CD4-positive, CD25-positive, alpha-beta regulatory T cell (primary cell): ENCODE measurements at places on chromosomes 16 and 17. TPM values are rescaled to one million over a fixed set of nuclear protein-coding genes. Genes with fewer than 3 reads are reported as not detected.

The MYH2 gene
- total RNA-seq, result not detected

The KRTAP2-3 gene
- total RNA-seq, result not detected

The MYO15A gene
- 0.81 TPM for total RNA-seq

GRCh38 chr17:45936610-45937009, 42.3 kb downstream of the MAPT start:
- DNase-seq, result no peak

- peak; percentile 52 for DNase-seq
Observed at GRCh38 chr16:89410794-89411309, 79.5 kb downstream of the ANKRD11 start.

DNA sequence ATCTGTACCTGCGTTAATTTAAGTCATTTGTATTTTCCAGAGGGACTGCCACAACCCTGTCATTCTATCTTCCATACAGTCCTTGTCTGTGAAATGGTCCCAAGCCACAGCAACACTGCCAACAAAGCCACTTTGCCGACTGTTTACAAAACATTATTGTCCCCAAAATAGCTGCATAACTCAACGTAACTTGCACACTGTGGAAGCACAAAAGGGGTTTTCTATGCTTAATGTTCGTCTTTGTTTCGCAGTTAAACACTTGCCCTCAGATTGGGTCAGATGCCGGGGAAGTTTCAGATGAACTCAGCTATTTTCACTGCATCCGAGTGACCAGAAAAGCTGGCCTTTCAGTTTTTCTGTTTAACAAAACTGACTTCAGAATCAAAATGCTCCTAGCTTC, 4.6 kb downstream of the SEC14L5 start:
- no peak for DNase-seq

GRCh38 chr16:66188917-66189725, 177.4 kb upstream of the CDH5 start:
- DNase-seq, result no peak

GRCh38 chr17:41552455-41552854, 19.4 kb downstream of the KRT9 start:
- DNase-seq, result no peak
